ENCODE measurements at places on chromosomes 1 and 21.

DNA sequence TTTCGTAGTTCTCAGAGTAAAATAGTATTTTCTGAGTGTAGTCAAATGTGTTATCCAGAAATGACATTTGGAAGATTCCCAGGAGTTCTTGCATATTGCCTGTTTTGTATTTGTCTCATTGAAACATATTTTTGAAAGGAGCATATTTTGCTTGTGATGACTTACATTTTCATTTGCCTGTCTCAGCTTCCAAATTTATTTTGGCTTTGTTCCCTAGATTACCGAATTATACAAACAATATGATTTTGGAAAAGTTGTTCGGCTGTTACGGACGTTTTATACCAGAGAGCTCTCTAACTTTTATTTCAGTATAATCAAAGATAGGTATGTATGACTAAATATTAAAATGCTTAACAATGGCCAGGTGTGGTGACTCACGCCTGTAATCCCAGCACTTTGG lies 46.0 kb downstream of the IARS2 start:
- no peak for DNase-seq

DNA sequence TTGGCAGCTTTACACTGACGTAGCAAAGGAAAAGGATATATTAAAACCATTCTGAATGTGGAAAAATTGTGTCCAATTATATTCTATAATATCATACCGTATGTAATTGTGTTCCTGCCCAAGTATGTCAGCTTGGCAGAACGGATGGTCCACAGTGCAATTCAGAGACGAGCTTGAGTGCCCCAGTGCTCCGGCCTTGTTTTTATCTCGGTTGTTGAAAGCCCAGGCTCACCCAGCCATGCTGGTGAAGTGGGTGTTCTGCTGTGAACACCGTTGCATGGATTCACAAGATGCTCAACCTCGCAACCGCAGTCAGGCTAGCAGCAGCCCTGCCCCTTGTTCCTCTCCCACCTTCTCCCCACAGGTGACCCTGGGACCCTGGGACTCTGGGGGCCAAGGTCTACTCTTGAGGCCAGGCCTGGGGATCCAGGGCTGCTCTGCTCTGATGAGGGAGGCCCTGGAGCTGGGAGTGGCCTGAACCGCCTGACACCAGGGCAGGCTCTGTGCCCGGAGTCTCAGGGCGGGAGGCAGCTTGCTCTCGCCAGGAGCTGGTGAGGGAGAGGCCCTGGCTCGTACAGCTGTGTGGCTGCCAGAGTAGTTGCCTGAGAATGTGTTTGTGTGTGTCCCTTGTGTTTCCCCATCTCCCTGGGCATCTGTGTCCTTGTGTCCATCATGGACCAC lies 11.2 kb downstream of the PTPRF start:
- peak; percentile 74 for DNase-seq

- no peak for DNase-seq
These were observed 38.8 kb downstream of the VPS45 start for GRCh38 chr1:150106341-150106740.

- peak; percentile 72 for DNase-seq
These were observed 547 bp downstream of the FOXD2 start for GRCh38 chr1:47438165-47439016.

DNA sequence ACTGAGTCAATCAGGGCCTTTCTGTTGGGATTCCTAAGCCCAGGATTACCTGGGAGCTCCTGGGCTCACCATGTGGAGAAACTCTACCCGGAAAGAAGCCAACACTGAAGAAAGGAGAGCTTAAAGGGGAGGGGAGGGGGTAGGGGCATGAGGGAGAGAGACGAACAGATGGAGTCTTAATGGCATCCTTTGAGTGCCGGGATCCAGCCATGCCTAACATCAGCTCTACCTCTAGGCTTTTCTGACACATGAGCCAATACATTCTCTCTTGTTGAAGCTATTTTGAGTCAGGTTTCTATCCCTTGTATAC lies 75.0 kb downstream of the NPHP4 start:
- DNase-seq, result no peak

GRCh38 chr1:185645162-185645640 lies 89.0 kb upstream of the HMCN1 start:
- no peak for DNase-seq

DNA sequence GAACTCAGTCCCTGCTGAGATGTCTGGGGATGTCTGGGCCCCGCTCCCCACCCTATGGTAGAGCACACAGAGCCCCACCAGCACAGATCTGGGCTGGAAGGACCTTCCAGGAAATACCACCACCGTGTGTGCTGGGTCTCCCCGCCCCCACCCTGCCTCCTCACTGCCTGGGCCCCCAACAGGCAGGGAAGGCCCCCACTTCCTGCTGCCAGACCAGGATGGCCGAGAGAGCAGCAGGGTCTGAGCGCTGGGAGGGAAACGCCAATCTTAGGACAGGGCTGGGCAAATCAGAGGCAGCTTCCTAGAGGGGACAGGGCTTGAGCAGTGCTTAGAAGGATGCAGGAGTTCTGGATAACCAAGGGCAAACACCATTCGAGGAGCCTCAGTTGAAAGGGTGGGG lies 11.9 kb downstream of the ADGRB2 start:
- no peak for DNase-seq

GRCh38 chr1:182910143-182910542 lies 42.8 kb downstream of the SHCBP1L start:
- no peak for DNase-seq

All from NCI-H1417 (cell line).